Psoas muscle (tissue), 8 donors: ENCODE measurements at places on chromosomes 4 and X. TPM values are rescaled to one million over a fixed set of nuclear protein-coding genes. Genes with fewer than 3 reads are reported as not detected.

CENPVL2 gene
- not detected for polyA plus RNA-seq

MAGEA9B gene
- not detected for polyA plus RNA-seq

FAM9C gene
- polyA plus RNA-seq: not detected

FAM114A1 gene
- polyA plus RNA-seq: 5.6 TPM

MTNR1A gene
- polyA plus RNA-seq: not detected

HMX1 gene
- not detected for polyA plus RNA-seq

RASL11B gene
- polyA plus RNA-seq: 0.40 TPM

PJA1 gene
- 11.6 TPM for polyA plus RNA-seq

PDCL2 gene
- not detected for polyA plus RNA-seq

CNKSR2 gene
- 0.10 TPM for polyA plus RNA-seq

HPGD gene
- 0.52 TPM for polyA plus RNA-seq

UGT2B17 gene
- not detected for polyA plus RNA-seq

C4orf50 gene
- polyA plus RNA-seq: not detected

PRDM5 gene
- polyA plus RNA-seq: 0.56 TPM

TMPRSS11B gene
- polyA plus RNA-seq: 0.03 TPM

PAGE4 gene
- polyA plus RNA-seq: 0.92 TPM

PPEF2 gene
- 0.08 TPM for polyA plus RNA-seq

TKTL1 gene
- 0.52 TPM for polyA plus RNA-seq

FOXR2 gene
- polyA plus RNA-seq: not detected

TXK gene
- polyA plus RNA-seq: 0.10 TPM

TCEAL6 gene
- polyA plus RNA-seq: not detected

CFI gene
- polyA plus RNA-seq: 4.7 TPM

NOP14 gene
- 45.0 TPM for polyA plus RNA-seq

NCBP2L gene
- polyA plus RNA-seq: 0.03 TPM

SLC9A7 gene
- 5.3 TPM for polyA plus RNA-seq

RTL5 gene
- polyA plus RNA-seq: 0.66 TPM

PDGFRA gene
- 3.1 TPM for polyA plus RNA-seq

CRMP1 gene
- 0.10 TPM for polyA plus RNA-seq

SORBS2 gene
- polyA plus RNA-seq: 2.5 TPM

STAP1 gene
- polyA plus RNA-seq: 0.04 TPM

STK32B gene
- 0.14 TPM for polyA plus RNA-seq

TCEANC gene
- polyA plus RNA-seq: 2.2 TPM

EXOC1L gene
- not detected for polyA plus RNA-seq
